Renal cortical epithelial cell (primary cell): ENCODE measurements at places on chromosomes 13 and 19. TPM values are rescaled to one million over a fixed set of nuclear protein-coding genes. Genes with fewer than 3 reads are reported as not detected.

GRCh38 chr13:28031220-28031895 lies 42.9 kb upstream of the URAD start:
- no peak for DNase-seq

- no peak for DNase-seq
Measured at GRCh38 chr19:32465176-32465575, 59.6 kb downstream of the DPY19L3 start.

DNA sequence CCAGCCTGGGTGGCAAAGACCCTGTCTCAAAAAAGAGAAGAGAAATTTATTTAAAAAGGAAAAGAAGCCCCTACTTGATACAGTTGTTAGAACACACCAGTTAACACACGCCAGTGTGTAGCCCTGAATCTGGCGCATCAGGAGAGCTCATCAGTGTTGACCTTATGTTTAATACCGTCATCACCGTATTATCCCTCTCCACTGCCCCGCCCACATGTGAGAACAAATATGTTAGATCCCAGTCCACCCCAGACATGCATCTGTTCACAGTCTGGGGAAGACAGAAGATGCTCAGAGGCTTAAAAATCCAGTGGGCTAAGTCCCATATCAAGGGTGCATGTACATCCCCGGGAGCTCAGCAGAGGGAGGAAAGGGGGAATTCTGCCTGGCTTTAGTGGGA lies 155.2 kb downstream of the DPF1 start:
- DNase-seq, result no peak

NOP53 gene
- total RNA-seq, result 62.0 and 74.8 TPM in 2 replicates

- DNase-seq, result peak; percentile 77
Measured at GRCh38 chr19:44617110-44617880, 3.9 kb downstream of the IGSF23 start.

- DNase-seq, result no peak
Measured at GRCh38 chr13:72431981-72432682, 295.3 kb downstream of the MZT1 start.

CCL25 gene
- not detected in 2 replicates for total RNA-seq

ADGRE3 gene
- total RNA-seq, result not detected in 2 replicates

GRCh38 chr19:46428239-46429135 lies at the start of gene PNMA8C:
TSS of gene PNMA8C (minus strand) at chr19:46428936. CDS start at chr19:46428359, 577 bp downstream.
- DNase-seq, result no peak

FREM2 gene
- total RNA-seq, result 2.4 and 3.6 TPM in 2 replicates

- DNase-seq, result no peak
Measured at GRCh38 chr19:40150170-40150569, 41.1 kb upstream of the MAP3K10 start.

GRCh38 chr13:21670006-21670882 lies 629 bp upstream of the FGF9 start:
- DNase-seq, result peak; percentile 22

GRCh38 chr13:77514336-77514726 lies 21.2 kb upstream of the SCEL start:
- DNase-seq, result no peak

OR10H1 gene
- 0.45 and 1.7 TPM in 2 replicates for total RNA-seq

ZFP82 gene
- total RNA-seq, result 3.3 and 8.9 TPM in 2 replicates

DNA sequence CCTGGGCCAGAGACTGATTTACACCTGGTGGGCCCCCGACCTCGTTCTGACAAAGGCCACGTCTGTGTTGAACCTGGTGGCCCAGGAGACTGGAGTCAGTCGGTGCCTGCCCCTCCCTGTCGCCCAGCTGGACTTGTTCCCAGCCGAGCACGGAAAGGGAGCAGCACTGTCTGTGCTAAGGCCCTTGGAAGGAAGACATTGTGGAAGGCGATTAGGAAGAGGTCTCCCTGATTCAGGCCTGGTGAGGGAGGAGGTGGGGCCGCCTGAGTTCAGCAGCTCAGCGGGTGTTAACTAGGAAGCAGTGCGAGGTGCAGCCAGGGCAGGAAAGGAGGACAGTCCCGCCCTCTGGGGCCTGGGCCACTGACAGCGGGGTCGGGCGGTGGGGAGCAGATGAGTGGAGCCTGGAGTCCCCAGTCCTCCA lies 64.7 kb downstream of the GPR12 start:
- no peak for DNase-seq

SUCLA2 gene
- total RNA-seq, result 53.5 and 86.1 TPM in 2 replicates

DNA sequence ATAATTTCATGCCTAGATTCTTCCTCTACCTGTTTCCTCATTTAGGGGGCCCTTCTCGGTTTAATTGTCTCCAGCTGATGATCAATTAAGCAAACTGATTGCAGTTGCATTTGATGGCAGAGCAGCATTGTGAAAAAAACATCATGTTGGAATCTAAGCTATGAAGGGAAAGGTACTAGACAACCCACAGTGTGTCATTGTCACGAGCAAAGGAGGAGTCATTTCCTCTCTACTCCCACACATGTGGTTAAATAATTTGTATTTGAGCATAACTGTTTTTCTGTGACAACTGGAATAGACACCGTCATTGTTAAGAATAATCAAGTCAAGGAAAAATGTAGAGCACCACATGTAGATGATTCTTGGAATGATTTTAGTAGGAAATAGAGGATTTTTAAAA lies 240.3 kb downstream of the DCT start:
- DNase-seq, result peak; percentile 80

- peak; percentile 89 for DNase-seq
Measured at GRCh38 chr19:57269515-57270250, 10.6 kb upstream of the ZNF460 start.

HNRNPUL1 gene
- 68.1 and 131 TPM in 2 replicates for total RNA-seq

CRLF1 gene
- 0.30 TPM in 1 of 2 replicates, not detected in the other for total RNA-seq

GJB2 gene
- total RNA-seq, result 0.75 and 13.2 TPM in 2 replicates

TNNI3 gene
- total RNA-seq, result 0.15 TPM in 1 of 2 replicates, not detected in the other

GRCh38 chr19:38018694-38019395 lies 111.8 kb downstream of the SIPA1L3 start:
- no peak for DNase-seq

DNA sequence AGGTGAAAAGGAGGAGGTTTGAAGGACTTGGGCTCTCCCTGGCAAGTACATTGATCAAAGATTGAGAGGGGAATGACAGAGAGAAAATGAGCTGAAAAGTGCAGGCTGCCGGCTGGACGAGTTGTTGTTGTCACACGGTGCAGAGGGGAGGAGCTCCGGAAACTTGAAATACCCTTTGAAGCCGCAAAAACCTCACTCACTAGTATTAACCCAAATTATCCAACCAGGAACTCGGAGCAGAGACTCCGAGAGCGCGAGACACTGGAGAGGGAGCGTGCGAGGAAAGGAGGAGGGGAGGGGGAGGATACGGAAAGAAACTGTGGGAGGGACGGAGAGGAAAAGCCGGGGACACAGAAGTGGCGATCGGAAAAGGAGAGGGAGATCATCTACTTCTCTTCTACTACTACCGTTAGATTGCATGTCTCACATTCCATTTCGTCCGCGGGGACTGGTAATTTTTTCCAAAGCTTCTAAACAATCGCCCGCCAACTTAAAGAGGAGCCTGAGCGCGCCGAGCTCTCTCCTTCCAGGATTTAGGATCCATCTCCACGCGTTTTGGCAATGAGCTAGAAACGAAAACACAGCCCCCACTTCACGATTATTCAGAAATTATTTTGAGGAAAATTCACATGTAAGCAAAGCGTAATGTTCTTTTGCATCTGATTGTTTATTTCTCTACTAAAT lies at the start of gene DACH1:
DACH1 (minus strand) TSS at position 74 of the 684 bp plus-strand sequence.
- DNase-seq, result peak; percentile 70

GRCh38 chr13:66842766-66843165 lies 387.4 kb downstream of the PCDH9 start:
- DNase-seq, result no peak

ZNF66 gene
- 2.8 and 5.2 TPM in 2 replicates for total RNA-seq

DNA sequence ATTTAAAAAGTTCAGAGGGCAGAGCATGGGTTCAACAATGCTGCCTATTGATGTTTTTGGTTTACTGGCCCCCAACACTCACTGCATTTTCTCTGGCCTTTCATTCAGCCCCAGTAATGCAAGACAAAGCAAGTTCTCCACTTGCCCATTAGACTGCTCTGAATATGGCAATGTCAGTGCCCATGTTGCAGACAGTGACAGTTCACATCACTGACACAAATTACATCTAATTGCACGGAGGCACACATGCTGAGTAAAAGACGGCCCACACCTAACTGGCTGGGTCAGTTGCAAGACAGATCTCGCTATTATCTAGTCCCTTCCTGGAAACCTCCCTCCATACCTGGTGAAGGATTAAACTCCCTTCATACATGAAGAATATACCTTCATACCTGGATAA lies 54.0 kb downstream of the ENOX1 start:
- DNase-seq, result no peak

DNA sequence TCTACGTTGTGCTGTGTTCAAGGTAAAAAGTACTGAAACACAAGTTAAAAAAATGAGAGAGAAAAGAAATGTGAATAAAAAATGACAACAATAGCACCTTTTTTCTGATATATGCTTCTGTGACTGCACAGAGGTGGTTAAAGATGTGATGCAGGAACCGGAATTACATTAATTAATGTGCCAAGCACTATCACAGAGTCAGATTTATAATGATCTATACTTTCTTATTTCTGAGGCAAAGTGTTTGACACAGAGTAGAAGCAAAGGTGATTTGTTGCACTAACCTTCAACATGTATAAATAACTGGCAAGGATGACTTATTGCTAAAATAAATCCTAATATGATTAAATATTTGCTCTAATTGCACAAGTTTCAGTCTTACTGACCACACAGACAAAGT lies 654.6 kb upstream of the SLITRK1 start:
- DNase-seq, result no peak

DNA sequence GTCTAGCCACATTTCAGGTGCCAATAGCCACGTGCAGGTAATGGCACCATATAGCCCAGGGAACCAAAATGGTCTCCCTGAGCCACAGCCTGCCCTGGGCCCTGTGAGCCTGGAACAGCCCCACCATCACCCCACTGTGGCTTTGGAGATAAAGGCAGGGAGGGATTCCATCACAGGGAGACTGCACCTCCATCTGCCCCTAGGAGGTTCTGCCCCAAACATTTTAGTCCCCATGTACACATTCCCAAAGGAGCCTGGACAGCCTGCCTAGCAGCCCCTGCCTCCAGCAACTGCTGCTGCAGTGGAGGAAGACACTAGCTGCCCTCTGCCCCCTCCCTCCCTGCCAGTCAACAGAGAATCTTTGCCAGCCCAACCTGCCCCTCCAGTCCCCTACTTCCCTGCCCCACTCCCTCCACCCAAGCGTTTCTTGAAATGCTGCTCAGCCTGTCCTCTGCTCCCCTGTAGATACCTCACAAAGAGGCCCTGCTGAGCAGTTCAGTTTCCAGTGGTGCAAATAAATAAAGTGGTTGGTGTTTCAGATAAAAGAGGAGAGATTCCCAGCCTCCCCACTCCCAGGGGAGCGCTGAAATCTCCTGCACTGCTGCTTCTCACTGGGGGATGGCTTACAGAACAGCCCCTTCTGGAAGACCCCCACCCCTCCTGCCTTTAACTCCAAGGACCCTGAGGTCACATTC lies 921.8 kb downstream of the UQCRFS1 start:
- DNase-seq, result no peak

DNA sequence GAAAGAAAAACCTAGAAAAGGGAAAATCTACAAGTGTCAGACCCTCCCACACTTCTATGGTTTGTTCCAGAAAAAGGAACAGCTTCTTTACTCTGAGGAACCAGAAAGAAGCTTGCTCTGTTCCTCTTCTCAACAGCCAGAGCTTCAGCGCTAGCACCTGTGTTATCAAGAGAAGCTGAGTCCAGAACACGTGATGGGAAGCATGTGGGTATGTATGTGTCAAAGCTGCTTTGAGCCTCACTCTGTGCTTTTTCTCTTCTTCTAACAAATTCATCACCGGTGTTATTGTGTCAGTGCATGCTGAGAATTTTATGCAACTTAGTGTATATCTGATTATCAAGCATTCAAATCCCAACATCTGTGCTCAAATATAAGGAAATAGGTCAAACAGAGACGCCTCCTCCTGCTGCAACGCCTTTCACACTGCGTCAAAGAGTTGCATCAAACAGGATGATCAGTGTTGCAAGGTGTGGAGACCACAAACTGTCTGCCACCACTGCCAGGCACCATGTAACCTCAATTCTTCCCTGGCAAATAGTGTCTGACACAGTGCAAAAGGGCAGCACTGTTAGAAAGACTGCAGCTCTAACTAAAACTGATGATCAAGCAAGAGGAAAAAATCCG lies 83.9 kb downstream of the LRRC63 start:
- DNase-seq, result no peak

DNA sequence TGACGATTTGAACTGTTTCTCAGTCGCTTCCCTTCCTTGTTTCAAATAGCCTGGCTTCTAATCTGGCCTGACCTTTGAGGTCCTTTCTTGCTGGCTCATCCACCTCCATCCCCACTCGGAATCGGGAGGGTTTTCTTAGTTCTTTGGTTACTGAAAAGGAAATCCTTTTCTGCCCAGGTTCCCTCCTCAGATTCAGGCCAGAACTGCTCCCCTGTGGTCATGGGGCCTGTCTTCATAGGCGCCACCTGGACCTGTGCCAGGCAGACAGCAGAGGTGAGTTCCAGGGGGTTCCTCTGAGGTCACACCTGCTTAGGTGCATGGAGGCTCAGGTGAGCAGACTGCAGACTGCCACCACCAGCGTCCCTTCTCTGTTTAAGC lies 62.4 kb downstream of the AKAP11 start:
- no peak for DNase-seq
